ENCODE measurements at places on chromosomes 13 and 19.
A peak's percentile ranks its signal among the peaks of the same experiment; 100 is the strongest.

- DNase-seq: no peak
These were observed 13.4 kb upstream of the ZFP28 start for GRCh38 chr19:56525214-56525860.

- DNase-seq: no peak
These were observed 618.7 kb upstream of the SGCG start for GRCh38 chr13:22562116-22562515.

- no peak for DNase-seq
These were observed 197.5 kb downstream of the NBEA start for GRCh38 chr13:35139591-35139990.

DNA sequence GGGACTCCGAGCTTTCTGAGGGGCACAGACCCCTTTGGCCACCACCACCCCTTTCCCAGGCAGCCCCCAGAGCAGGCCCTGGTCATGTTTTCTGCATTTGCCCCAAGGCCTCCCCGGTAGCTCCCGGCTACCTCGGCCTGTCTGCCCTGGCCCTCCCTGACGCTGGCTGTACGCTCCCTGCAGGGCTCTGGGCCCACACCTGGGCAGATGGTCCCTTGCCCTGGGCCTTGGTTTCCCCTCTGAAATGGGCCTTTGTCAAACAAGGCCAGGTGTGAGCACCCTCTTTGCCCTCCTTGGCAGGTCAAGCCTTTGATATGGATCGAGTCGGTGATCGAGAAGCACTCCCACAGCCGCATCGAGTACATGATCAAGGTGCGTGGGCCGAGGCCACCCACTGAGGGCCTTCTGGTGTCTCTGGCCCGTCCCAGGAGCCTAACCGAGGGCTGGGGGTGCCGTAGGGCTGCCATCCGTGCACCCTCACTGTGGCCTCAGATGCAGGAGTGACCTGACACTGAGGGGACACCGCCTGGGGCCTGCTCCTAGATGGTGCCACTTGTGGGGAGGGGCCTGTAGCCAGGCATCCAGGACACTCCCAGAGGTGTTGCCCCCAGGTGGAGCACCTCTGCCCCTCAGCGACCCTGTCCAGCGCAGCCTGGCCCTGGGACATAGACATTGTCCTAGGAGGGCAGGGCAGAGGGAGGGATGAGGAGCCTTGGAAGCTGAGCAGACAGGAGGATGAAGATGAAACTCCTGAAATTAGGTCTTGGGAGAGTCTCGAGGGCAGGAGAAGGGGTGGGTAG is 30.3 kb downstream of the AP1M1 start:
- DNase-seq: no peak

DNA sequence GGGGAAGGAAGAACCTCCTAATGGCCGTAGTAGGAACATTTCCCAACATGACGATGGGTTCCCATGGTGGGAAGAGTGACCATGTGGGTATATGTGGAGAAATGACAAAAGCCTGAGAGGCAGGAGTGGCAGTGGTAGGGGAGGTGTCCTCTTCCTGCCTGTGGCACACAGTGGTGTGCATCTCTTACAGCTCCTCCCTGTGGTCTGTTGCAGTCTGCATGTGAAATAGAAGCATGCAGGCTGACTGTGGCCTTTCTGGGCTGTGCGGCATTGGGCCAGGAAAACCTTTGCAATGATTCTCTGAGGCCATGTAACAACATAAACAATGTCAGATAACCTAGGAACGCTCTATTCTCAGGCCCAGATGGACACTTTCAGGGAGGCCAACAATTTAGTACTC is 84.0 kb downstream of the LACC1 start:
- no peak for DNase-seq

DNA sequence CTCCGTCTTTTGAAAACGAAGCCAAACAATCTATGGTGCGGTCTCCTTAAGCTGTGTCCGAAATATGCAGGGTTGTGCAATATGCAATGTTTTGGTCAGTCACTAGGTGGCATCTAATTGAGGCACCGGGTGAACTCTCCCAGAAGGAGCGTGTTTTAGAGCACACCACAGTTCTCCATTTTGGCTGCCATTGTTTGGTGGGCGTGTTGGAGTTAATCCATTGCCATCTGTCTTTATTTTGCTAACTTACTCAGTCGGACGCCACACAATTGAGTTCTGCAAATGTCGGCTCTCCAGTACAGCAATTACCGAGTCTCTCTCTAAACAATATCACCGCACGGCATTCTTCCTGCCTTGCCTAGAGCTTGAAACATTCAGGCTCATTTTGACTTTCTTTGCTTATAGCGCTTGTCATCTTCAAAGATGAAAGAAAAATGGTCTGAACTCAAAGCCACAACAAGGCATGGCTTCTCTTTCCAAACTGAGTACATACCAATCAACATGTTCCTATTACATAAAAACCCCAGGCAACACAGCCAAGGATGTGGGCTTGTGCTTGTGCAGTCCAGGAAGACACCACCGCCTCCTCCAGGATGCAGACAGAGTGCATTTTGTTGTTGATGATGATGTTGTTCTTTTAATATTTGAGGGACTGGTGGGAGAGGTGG is 182.0 kb upstream of the SERP2 start:
- DNase-seq: peak; percentile 28

GRCh38 chr19:33432446-33433170 is 59.1 kb downstream of the CEBPG start:
- no peak for DNase-seq
